ENCODE measurements at places on chromosomes 6 and 20.

DNA sequence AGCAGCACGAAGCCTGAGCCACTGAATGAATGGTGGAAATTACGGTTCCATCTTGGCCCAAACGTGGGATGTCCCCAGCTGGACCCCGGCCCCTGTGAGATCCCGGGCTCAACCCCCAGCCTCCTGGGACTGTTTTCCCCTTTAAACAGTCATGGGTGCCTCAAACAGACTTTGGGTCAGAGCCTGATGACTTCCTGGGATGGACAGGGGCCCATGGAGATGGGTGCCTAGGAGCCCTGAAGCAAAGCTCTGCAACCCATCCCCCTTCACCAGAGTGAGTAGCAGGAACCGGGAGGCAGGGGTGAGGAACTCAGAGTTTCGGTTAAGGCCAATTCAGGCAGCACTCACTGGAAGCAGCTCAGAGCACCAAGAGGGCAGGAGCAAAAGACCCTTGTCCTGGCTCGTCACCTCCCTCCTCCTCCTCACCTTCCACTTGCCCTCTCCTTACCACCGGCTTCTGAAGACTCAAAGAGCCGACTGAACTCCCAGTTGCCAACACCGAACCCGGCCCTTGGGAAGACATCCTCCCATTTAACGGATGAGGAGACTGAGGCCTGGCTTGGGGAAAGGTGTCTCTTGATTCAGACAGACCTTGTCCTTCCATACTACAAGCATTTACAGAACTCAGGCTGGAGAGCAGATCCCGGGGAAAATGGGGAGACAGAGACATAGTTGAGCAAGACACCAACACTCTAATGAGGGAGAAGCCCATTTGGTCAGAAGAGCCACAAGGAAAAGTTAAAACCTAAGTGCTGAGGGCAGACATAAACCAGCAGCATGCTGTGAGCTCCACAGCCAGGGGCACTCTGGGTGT lies 14.9 kb upstream of the TLDC2 start:
- no peak for DNase-seq

DNA sequence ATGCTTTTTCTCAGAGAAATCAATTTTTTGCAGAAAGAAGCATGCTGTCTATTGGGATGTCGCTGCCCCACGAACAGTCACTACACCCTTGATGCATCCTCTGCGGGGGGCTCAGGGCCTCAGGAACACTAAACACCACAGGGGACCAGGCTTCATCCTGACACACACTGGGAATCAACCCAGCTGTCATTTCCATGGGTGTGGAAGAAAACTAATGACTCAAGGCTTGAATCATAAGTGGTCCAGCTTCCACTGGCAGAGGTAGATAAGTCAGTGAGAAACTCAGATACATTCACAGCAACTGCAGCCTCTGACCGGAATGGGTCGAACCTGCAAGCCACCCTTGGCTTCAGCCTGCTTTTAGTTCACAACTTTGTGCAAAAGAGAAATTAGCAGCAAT lies 81.3 kb upstream of the SPTLC3 start:
- no peak for DNase-seq

DNA sequence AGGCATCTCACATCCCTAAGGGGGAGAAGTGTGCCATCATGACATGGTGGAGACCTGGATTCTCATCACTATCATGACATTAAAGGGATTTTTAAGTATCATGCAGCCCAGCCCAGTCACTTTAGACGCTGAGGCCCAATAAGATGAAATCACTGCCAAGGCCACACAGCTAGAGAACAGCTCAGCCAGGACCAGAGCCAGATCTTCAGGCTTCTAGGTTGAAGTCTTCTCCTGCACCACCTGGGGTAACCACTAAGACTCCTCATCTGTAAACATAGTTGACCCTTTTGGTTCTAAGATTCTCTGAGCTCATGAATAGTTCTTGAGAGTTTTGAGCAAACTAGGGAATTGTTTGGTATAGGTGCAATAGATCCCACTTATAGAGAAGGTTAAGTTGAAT lies 125.1 kb downstream of the TCP11 start:
- no peak for DNase-seq

DNA sequence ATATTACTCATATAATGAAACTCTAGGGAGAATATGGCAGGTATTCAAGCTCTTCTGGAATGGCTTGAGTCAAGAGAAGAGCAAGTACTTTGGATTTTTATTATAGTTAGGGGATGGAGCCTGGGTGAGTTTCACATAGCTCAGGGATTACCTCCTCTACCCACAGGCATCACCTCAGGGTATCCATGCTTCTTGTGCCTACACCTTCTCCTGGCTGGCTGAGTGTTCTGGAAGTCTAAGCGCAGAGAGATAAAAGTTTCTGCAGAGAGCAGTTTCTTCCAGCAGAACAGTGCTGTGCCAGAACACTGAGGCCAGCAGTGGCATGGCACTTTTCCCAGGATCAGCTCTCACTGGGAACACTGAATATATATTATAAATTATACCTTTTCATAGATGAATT lies 199.7 kb upstream of the KCNQ5 start:
- no peak for DNase-seq

DNA sequence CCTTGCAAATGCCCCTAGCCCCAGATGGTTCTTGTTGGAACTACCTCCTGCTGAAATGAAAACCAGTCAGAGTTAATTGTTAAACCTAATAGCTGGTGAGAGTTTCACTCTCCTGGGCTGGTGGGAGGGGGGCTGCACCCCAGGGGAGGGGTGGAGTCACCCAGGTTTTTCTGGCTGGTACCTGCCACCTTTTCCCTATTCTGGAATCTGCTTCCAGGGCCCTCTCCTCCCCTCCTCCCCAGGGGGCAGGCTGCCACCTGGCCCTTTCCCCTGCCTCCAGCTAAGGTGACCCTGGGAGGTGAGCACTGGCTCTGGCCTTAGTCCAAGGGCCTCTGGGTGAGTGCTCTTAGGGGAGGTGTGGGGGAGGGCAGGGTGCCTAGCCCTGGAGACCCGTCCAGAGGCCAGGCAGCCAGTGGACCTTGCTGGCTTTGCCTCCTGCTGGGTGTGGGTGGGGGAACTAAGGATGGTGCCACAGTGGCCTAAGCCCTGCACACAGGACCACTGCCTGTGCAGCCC lies 48.8 kb upstream of the EPB41L1 start:
- no peak for DNase-seq

DNA sequence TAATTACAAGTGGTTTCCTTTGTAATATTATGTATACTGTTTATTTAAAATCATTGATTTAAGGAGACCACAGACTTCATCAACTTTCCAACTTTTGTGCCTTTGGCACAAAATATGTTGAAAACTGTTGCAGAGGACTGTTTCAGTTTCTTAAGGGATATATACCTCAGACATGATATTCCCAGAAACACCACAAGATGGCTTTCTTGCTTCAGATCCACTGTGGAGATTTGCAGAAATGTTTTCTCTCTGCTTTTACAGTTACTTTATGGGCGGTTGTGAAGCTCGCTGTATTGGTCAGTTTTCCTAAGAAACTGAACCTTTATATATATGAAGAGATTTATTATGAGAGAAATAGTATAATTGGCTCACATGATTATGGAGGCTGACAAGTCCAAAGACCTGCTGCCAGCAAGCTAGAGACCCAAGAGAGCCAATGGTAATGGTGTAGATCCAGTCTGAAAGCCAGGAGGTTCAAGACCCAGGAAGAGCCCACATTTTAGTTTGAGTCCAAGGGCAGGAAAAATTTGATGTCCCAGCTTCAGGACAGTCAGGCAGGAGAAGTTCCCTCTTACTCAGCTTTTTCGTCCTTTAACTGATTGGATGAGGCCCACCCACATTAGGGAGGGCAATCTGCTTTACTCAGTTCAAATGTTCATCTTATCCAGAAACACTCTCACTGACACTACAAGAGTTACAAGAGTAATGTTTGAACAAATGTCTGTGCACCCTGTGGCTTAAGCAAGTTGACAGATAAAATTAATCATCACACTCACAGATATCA lies 12.8 kb downstream of the ME1 start:
- DNase-seq: no peak

DNA sequence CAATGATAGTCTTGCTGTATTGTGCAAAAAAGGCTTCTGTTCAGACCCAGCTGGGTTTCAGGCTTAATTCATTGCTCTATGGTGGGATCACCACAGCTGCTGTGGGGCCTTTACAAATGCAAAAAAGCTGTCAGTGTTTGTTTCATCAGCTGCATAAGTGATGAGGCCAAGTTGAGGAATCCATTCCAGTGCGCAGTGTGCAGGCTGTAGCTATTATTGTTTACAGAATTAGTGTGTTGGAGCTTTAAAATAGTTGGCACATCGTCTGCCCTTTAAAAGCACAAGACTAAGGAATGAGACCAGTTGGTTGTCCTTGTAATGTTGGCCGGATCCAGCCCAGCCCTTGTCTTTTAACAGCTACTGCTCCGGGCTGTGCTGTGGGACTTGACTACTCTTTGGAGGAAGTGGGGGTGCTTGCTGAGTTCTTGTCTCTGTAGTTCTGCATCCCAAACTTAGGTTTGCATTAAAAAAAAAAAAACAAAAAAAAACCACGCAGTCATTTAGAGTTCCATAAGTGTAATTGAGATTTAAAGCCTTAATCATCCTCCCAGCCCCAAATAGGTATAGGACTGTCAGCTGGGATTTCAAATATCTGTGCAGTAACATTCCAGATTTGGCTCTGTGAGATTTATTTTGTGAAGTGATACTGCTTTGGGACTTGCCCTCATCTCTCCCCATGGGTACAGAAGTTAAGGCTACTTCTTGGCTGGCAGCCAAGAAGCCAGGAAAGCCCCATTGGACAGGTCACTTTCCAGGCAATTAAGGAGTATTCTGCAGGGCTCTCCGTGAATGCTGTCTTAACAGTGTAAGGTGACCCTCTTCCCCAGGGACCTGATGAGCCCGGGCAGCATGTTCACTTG lies 19.3 kb downstream of the JARID2 start:
- no peak for DNase-seq
